ENCODE measurements at places on chromosomes 3 and 15.

DNA sequence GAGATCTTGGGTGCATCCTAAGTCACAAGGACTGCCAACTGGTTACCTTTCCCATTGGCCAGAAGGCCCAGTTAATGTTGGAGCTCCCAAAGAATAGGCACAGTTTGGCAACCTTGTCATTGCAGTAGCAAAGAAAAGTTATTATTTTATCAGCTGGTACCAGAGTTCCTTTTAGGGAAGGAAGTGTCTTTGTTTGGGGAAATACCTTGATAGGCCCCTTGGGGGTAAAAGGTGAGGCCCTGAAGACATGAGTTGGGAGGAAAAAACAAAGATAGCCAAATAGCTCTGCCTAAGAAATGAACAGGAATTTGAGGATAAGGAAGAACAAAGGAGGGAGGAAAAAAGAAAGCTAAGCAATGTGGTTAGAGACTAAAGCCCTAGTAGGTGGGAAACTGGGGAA lies 85.8 kb downstream of the ANP32A start:
- no peak for DNase-seq

DNA sequence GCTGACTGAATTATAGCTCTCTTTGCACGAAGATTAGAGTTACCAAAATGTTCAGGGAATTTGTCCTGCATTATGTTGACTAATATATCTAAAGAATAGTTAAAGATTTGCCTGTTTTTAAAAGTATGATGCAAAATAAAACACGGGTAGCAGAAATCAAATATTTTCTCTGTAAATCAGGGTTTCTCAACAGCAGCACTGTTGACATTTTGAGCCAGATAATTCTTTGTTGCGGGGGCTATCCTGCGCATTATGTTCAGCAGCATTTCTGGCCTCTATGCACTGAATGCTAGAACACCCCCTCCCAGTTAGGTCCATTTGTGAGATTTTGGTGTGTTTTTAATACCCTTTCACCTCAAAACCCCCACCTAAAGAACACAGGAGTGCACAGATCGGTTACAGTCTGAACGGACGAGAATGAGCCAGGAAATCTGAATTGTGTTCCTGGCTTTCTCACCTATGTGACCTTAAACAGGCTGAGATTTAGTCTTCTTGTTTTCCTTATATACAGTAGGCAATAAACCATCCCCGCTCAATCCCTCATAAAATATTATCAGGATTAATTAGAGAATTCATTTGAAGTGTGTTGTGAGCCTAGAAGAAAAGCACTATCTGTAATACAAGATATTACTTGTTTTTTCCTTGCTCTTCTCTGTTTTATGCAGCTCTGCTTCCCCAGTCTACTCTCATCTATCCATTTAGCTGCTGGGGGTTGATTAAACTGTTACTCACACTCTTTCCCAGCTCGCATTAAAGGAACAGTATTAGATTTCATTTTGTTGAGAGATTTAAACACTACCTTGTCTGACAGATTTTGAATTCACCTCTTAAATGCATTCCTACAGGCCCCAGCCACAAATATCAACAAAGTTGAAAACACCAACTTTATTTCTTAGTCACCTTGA lies 247.5 kb upstream of the GOLIM4 start:
- no peak for DNase-seq

GRCh38 chr3:34056951-34057390 lies 258.5 kb downstream of the PDCD6IP start:
- DNase-seq: no peak

GRCh38 chr3:189820365-189820720 lies 189.2 kb downstream of the TP63 start:
- DNase-seq: no peak

DNA sequence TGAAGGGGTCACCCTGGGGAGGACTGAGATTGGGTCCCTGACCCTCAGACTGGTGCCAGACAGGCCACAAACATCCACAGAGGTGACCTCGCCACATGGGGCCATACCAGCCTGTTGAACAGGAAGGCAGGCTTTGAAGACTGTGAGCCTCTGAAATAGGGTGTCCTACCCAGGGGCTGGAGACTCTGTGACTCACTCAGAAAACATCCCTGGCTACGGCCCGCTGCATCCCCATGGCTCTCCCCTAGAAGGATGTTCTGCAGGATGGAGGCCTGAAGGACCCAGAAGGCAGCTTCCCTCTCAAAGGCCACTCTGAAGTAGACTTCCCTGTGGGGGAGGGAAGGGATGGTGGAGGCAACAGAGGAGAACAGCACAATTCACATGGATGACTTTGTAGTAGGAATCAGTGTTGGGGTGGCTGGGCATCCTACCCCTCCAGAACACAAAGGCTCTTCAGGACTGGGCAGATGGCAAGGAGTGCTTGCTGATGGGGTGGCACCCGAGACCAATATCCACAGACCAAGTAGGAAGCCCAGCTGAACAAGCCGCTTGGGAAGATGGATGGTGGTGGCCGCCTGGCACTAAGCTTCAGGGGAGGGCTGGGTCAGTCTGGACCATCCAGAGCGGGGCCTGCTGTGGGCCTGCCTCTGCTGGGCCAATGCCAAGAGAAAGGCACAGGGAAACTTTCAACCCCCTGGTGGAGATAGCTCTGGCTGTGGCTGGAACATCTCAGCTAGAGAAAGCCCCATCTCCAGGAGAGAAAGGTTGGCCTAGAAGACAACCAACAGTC lies 37.6 kb upstream of the DUSP7 start:
- DNase-seq: no peak

DNA sequence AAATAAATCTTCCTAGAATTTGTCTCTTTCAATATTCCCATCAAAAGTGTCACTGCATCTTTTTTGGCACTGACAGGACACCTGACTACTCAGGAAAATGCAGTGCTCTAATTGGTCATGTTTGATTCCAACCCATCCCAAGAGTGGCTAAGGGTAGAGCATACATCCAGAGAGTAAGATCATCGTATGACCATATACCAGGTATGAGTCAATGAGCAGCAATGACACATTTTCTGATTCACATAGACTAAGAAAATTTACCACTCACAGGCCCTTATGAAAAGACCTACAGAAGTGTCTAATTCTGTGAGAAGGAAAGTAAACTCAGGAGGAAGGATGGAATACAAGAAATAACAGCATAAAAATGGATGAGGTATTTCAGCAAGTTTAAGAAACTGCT lies 434.2 kb downstream of the ZIC1 start:
- no peak for DNase-seq

DNA sequence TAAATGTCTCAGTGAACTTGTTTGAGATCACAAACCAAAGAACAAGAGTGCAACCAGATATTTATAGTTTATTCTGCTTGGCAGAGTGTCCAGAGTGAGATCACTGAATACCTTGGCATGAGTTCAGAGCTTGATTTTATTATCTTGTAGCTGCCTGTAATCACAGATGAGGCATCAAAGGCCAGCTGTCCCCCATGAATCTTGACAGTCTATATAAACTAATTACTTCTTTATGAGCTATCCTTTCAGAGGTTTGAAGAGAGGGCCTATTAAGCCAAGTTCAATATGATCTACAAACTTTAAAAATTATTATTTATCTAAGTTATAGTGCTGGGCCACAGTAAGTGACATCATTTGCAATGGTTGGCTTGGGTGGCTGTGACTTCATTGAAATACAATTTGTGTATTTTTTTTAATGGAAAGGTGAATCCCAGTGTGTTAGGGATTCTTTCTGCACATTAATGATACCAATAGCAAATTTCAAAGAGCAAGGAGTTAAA lies 251.5 kb downstream of the CLSTN2 start:
- no peak for DNase-seq

DNA sequence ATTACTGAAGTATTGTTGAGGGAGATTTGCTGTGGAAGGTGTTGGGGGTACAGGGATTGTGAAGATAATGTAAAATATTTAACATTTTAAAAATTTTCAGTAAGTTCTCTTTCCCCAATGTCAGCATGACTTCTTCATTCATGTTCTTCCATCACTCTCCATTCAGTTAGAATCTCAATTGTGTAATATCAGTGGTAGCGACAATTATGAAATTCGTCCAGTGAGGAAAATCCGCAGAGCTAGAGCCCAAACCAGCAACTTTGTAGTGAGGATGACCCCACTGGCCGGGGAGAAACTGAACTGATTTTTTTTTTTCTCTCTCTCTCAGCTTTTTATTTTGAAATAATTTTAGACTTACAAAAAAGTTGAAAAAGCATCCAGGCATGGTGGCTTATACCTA lies 171.7 kb downstream of the PGPEP1L start:
- DNase-seq: no peak

GRCh38 chr3:141870091-141870687 lies 6.3 kb upstream of the ATP1B3 start:
- no peak for DNase-seq

DNA sequence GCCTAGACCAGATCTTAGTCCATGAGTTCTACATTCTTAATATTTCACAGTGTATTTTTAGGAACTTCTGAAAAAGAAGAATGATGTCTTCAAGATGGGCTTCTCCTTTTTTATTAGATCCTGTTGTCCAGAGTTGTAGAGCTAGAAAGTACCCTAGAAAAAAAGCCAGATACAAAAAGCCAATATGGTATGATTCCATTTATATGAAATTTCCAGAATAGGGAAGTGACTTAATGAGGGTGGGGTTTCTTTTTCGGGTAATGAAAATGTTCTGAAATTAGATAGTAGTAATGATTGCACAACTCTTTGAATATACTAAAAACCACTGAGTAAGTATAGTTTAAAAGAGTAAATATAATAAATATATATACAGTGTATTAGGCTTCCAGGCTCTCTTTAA lies 116.9 kb downstream of the NFKBIZ start:
- DNase-seq: no peak

All from effector CD4-positive, alpha-beta T cell (primary cell).